Activated CD4-positive, alpha-beta T cell treated with anti-CD3 and anti-CD28 coated beads for 36 hours (primary cell): ENCODE measurements at places on chromosomes 1 and 21. TPM values are rescaled to one million over a fixed set of nuclear protein-coding genes. Genes with fewer than 3 reads are reported as not detected.

B3GALNT2 gene
- total RNA-seq, result 12.0 TPM

LGR6 gene
- 0.09 TPM for total RNA-seq

ENSA gene
- 240 TPM for total RNA-seq

SPATA21 gene
- total RNA-seq, result not detected

TBX15 gene
- not detected for total RNA-seq

AMPD1 gene
- total RNA-seq, result 0.23 TPM

TIE1 gene
- not detected for total RNA-seq

CHAF1B gene
- total RNA-seq, result 36.3 TPM
